ENCODE measurements at places on chromosomes 11 and 22. TPM values are rescaled to one million over a fixed set of nuclear protein-coding genes. Genes with fewer than 3 reads are reported as not detected.

DNA sequence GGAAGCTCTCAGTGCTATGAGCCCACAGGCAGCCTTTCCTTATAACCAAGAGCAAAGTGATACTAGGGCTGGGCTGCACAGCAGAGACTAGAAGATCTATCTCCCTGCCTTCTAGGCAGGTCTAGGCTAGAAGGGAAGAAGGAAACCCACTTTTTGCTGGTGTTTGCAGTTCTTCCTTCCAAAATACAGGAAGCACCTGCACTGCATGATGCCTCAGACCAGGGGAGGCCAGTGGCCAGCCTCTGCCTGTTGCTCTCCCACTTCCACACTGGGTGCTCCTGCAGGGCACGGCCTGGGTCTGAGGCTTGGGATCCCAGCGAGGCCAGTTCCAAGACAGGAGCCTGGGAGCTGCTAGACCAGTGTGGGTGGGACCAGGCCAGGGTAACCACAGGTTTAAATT is 6.0 kb upstream of the UCP3 start:
- no peak for DNase-seq

- peak; percentile 94 for DNase-seq
Measured at GRCh38 chr11:70650075-70650909, 252.0 kb downstream of the CTTN start.

DNA sequence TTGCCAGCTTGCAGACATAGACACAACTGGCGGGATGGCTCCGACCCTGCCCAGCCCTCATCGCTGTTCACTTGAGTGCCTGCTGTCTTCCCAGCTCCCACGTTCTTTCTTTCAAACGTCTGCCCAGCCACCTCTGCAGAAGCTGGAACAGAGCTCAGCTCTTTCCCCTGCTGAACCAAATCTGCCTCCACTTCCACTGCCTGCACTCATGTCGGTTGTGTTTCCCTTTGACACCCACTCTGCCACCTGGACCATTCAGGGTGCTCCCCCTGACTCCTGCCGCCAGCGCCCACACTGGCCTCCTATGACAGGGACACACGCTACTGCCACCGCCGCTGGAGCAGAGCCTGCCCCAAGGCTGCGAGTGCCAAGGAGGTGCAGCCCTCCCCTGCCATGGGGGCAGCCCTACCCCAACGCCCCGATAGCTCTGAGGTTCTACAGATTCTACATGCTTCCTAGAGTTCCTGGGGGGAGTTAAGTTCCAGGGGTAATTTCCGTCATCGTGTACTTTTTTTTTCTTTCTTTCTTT is 37.9 kb downstream of the TST start:
- DNase-seq: no peak

The OR5P2 gene
- total RNA-seq: not detected

DNA sequence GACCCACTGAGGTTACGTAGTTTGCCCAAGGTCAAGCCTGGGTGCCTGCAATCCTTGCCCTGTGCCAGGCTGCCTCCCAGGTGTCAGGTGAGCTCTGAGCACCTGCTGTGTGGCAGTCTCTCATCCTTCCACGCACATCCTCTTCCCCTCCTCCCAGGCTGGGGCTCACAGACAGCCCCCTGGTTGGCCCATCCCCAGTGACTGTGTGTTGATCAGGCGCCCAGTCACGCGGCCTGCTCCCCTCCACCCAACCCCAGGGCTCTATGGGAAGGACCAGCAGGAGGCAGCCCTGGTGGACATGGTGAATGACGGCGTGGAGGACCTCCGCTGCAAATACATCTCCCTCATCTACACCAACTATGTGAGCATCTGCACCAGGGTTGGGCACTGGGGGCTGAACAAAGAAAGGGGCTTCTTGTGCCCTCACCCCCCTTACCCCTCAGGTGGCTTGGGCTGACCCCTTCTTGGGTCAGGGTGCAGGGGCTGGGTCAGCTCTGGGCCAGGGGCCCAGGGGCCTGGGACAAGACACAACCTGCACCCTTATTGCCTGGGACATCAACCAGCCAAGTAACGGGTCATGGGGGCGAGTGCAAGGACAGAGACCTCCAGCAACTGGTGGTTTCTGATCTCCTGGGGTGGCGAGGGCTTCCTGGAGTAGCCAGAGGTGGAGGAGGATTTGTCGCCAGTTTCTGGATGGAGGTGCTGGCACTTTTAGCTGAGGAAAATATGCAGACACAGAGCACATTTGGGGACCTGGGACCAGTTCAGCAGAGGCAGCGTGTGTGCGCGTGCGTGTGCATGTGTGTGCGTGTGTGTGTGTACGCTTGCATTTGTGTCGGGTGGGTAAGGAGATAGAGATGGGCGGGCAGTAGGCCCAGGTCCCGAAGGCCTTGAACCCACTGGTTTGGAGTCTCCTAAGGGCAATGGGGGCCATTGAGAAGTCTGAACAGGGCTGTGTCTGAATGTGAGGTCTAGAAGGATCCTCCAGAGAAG is 1.6 kb downstream of the GSTP1 start:
- no peak for DNase-seq

The BDNF gene
- 0.70 TPM for total RNA-seq

The UBE4A gene
- 23.6 TPM for total RNA-seq

DNA sequence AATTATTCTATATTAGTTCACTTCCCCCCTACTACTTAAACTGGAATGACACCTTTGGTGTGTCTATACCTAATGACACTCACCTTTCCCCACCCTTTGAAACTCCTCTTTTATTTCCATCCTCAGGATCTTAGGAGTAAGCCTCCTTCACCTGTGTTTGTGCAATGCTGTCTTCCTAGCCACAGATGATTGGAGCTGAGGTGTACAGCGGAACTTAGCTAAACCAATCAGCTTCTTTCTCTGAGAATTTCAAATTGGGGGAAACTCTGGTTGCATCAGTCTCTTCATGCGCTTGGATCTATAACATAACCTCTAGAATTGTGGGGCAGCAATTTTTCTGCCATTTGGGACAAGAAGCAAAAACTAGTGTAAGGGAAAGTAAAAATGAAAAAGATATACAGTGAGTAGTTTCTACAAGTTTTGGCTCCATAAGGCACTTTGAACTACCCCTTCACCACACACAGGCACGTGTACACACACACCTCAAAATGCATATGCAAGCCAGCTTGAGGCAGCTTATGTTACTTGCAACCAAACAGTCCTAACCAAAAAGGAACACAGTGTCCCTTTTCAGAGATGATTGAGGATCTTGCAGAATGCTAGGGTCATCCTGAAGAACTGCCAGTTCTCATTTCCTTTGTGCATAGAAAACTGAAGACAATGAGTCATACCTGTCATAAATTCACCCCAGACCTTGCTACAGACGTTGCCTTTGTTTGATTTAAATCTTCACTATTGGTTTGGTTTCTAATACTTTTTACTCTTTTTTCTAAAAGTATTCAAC is 36.0 kb upstream of the LDLRAD3 start:
- no peak for DNase-seq

DNA sequence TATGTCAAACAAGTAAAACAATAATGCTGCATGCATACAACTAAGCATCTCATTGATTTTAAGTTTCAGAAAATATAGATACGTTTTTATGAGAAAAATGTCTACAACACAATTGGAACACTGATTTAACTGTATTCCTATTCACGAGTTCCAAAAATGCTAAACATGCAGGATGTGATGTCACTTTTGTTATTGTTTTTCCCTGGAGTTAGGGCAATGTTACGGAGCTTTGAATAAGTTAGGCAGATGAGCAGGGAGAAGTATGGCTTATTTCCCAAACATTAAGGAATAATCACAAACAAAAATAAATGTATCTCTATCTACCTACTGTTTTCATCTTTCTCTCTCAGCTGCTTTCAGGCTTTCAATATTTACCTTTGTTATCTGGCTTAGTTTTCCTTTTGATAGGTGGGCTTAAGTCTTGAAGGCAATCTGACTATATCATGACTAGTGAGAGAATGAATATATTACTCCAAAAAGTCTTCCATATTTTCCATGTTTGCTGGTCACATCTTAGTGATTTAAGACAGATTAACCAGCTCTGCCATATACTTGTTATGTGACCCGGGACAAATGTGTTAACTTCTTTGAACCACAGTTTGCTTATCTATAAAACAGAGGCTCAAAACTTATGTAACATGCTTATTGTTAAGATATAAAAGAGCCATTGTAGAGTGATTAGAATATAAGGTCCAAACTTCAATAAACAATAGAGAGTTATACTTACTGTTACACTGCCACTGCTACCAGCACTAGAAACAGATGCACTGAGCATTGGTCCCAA is 854.4 kb upstream of the CCDC90B start:
- no peak for DNase-seq

DNA sequence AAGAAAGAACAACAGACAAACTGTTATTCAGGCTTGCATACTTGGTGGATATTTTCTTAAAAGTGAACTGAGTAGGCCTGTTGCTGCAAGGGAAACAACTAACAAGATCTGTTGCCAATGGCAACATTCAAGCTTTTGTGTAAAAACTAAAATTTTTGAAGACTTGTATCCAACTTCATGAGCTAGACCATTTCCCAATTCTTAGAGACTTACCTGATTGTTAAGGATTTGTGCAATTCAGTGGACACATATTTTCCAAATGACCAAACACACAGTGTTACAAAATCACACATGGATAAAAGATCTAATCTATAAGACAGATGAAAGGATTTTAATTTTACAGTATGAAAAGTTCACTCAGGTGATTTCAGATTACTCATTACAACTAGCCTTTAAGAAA is 564.1 kb downstream of the CNTN5 start:
- DNase-seq: peak; percentile 2

The TPBGL gene
- total RNA-seq: 0.21 TPM

The OR52E8 gene
- total RNA-seq: 0.71 TPM

DNA sequence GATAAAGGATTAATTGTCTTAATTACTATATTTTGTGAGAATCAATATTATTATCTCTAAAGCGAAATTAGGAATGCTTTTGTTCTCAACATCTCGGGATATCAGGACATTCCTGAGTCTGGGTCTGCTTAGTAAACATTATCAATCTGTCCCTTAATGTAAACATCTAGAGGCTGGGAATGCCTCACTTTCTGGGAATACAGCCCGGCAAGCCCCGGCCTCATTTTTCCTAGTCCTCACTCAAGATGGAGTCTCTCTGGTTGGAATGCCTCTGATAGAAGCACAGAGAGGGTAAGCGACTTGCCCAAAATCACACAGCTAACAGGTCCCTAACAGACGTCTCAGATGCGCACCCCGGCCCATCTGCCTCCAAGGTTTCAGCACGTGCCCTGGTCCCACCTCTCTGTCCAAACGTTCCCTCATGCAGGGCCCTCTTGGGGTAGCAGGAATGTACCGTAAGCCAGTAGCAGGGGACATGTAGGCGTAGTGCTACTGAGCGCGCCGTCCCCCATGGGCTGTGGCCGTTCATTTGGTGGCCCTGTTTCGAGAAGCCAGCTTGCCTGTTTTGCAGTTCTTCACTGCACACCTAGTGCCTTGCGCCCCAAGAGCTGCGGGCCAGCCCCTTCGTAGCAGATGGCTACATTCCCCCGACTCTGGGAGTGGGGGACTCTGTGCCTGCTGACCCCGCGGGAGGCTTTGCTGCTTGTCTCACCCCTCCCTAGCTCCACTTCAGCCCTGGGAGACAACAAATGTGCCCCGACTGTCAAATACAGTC is 62.2 kb upstream of the FADD start:
- DNase-seq: no peak

DNA sequence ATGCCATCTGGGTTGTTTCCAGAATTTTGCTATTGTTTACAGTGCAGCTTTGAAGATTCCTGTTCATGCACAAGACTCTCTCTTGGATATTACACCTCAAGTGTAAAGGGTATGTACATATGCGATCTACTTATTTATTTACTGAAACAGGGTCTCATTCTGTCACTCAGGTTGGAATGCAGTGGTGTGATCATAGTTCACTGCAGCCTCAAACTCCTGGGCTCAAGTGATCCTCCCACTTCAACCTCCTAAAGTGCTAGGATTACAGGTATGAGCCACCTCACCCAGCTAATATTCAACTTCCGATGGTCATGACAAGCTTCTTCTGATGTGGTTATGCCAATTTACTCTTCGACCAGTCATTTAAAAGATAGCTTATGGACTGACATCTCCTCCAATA is 158.1 kb upstream of the PITPNB start:
- no peak for DNase-seq

GRCh38 chr11:12841946-12842630 is 167.0 kb upstream of the RASSF10 start:
- DNase-seq: peak; percentile 78

- peak; percentile 49 for DNase-seq
Measured at GRCh38 chr11:74121804-74122203, 49.0 kb downstream of the C2CD3 start.

GRCh38 chr11:1935156-1936071 is 11.7 kb upstream of the MRPL23 start:
- DNase-seq: no peak

- no peak for DNase-seq
Measured at GRCh38 chr22:20884454-20884853, 25.6 kb downstream of the SNAP29 start.

DNA sequence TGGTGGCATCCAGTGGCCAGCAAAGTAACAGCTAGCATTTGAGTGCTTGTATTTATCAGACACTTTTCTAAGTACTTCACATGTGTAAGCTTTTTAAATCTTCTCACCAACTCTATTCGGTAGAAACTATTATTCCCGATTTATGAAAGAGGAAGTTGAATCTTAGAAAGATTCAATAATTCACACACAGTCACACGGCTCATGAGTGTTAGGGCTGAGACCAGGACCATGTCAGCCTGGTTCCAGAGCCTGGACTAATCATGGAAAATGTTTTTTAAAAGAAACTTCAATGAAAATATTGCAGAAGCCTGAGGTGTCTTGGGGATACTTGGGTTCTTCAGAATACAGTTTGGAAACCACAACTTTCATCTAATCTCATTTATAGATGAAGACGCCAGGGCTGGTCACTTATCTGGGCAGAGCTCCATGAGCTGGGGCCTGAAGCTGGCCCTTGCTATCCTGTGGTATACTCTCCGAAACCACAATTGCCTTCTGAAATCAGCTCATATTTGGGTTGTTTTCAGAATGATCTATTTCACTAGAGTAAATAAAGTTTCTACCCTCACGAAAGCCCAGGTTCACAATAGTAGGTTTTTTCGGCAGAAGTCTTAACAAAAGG is 4.3 kb upstream of the CRTAM start:
- DNase-seq: no peak

- DNase-seq: no peak
Measured at GRCh38 chr11:80838153-80838552, 1397.3 kb upstream of the TENM4 start.

The MS4A6A gene
- total RNA-seq: 0.83 TPM

The ANKK1 gene
- total RNA-seq: 0.18 TPM

DNA sequence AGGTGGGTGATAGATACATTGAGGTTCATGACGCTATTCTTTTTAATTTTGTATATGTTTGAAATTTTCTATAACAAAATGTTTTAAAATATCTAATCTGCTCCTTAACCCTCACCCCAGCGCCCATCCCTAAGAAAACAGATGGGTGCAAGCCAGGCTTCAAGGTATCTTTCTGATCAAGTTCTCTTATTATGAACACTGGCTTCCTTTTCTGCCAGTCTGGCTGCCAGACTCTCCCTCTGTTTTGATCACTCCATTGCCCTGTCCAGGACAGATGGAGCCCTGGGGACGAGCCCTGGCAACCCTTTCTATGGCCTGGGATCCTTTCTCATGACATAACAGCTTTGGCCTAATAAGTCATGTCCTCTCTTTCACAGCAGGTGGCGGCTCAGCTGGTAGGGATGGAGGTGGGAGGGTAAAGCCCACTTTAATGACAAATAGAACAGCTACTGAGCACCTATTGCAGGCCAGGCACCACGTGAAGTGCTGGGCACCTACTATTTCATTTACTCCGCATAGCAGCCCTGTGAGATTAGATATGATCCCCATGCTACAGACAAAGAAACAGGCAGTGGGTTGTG is 38.4 kb downstream of the DRD2 start:
- DNase-seq: no peak

- peak; percentile 90 for DNase-seq
Measured at GRCh38 chr11:95283650-95284049, 52.6 kb upstream of the SESN3 start.

GRCh38 chr11:117563556-117563955 is 233.5 kb downstream of the DSCAML1 start:
- no peak for DNase-seq

Measured in cardiac muscle cell (in vitro differentiated cells and primary cell).